ENCODE measurements at places on chromosomes 6 and 20.

DNA sequence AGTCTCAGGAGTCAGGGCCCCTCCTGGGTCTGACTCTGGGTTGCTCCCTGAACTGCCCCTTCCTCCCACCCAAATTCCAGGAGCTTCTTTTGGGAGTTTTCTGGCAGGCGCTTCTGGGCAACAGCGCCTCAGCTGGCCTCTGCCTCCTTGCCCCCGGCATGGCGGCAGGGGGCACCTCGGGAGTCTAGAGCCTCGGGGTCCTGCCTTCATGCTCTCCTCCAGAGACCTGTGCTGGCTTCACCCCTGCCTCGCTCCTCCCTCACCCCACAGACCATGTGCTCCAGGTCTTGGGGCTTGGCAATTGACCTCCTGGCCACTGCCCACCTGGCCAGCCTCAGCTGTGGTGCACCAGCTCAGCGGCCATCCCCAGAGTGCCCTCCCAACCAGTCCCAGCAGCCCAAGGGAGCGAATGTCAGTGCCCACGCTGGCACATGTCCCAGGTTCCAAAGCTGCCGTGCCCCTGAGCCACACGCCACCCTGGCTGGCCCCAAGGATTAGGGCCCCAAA lies 43.4 kb downstream of the SRC start:
- DNase-seq = no peak

- DNase-seq = no peak
Observed at GRCh38 chr6:128918886-128919285, 35.9 kb downstream of the LAMA2 start.

- DNase-seq = no peak
Observed at GRCh38 chr6:12165297-12165696, 124.9 kb upstream of the EDN1 start.

- DNase-seq = no peak
Observed at GRCh38 chr20:16173044-16173443, 400.2 kb downstream of the KIF16B start.

DNA sequence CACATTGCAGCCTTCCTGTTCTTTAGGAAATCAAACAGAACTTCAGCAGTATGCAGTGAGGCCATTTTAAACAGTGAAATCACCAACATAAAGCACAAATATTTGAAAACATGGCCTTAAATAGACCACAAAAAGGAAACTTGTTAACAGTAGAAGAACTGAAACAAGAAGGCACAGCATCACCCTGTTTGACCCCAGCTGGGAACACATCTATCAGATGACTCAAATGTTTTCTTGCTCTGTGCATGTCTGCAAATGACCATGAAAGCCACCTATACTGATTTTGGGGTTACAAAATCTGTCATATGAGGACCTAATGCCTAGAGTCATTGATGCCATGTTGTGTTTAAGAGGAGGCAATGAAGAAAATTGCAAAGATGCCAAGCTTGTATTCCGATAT lies 123.8 kb upstream of the ADGRF1 start:
- DNase-seq = no peak

DNA sequence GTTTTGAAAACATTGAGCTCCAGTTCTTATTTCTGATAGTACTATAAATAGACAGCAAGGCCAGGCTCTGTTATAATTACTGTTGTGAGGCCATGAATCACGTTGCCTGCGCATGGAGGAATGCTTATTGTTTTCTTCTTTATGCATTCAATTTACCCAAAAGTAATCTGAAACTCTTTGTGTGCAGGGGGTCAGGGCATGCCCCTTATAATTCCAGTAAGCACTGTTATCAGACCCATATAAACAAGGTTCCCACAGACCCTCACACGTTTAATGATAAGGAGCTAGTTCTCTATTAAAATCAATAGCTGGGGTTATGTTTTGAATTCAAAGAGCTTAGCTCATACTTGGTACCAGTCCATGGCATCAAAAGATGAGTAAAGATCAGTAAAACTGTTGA lies 174.8 kb upstream of the ARG1 start:
- DNase-seq = no peak

- DNase-seq = no peak
Observed at GRCh38 chr20:12237772-12238171, 320.1 kb downstream of the BTBD3 start.
